NCI-H2171 (cell line): ENCODE measurements at places on chromosomes 3 and 15.

- no peak for DNase-seq
These were observed 107.0 kb downstream of the TOP2B start for GRCh38 chr3:25557694-25558093.

- DNase-seq, result no peak
These were observed 2.5 kb downstream of the UBP1 start for GRCh38 chr3:33437556-33438283.

GRCh38 chr15:31511707-31512310 lies 185.2 kb downstream of the KLF13 start:
- no peak for DNase-seq

DNA sequence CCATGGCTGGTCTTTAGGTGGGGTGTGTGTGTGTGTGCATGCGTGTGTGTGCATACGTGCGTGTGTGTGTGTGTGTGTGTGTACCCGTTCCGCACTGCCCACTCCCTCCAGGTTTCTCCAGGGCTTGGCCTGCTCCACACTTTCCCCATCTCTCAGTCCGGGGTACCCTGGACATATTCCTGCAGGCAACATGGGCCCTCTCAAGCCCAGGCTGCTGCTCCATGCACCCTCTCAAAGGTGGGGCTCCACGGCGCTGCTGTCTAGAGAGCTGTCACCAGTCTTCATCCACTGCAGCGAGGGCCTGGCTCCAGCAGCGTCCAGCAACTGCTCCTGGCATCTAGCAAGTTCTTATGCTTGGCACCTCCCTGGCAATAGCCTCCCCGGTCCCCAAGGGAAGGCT lies 86.1 kb downstream of the ATP10A start:
- no peak for DNase-seq

- no peak for DNase-seq
These were observed 18.4 kb downstream of the ACKR2 start for GRCh38 chr3:42827654-42828053.

GRCh38 chr3:171936191-171936841 lies 93.2 kb downstream of the TMEM212 start:
- DNase-seq, result no peak

GRCh38 chr3:186719945-186720739 lies 3.0 kb downstream of the KNG1 start:
- no peak for DNase-seq

DNA sequence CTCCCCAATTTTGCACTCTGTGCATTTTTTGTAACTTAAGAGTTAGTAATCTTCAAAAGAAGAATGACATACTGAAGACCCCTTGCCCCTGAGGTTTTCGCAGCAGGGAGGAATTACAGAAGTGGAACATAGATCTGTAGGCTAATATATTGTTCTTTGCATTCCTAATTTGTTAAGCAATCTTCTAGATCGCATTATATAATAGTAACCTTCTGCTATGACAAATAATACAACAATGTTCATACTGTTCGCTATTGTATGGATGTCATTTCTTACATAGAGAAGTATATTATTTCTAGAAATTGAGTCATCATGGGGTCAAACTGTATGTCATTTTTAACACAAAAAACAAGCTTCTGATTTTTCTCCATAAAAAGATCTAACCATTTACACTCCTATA lies 95.8 kb upstream of the TGFBR2 start:
- no peak for DNase-seq

DNA sequence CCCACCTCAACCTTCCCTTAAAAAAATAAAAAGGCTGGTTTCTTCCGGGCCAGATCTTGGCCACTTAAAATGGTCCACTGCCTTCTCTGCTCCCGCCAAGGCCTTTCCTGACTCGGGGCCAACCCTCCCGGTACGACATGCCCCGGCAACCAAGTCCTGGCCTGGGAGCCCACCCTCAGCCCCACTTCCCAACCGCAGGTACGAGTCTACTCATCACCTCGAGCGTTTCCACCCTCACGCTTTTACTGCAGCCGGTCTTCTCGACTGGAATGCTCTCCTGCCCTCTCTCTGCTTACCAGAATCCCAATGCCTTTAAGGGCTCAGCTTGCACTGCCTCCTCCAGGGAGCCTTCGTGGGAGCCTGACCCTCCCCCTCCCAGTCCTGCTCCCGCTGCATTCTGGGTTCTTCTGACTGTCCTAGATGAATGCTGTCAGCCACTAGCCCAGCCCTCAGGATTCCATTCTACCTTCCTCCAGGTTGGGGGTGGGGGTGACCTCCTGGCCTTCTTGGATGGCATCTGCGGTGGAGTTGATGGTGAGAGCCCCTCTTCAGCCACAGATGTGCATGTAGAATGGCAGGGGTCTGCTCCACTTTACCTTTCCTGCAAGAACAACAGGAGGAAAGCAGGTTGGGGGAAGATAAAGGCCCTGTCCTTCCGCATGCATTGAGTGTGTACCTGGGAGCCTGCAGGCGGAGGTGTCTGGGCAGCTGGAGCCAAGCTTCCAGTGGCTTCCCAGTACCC lies 1.1 kb upstream of the CSRNP1 start:
- DNase-seq, result no peak

DNA sequence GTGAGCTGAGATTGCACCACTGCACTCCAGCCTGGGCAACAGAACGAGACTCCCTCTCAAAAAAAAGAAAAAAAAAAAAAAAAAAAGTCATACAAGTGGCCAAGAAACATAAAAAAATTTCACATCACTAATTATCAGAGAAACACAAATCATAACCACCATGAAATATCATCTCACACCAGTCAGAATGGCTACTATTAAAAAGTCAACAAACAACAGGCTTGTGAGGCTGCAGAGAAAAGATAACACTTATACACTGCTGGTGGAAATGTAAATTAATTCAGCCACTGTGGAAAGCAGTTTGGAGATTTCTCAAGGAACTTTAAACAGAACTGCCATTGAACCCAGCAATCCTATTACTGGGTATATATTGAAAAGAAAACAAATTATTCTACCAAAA lies 291.1 kb upstream of the MCTP2 start:
- DNase-seq, result no peak

- DNase-seq, result no peak
These were observed 245.6 kb upstream of the PEX5L start for GRCh38 chr3:180282386-180282785.

GRCh38 chr15:39786447-39787056 lies 3.9 kb upstream of the FSIP1 start:
- DNase-seq, result peak; percentile 46

DNA sequence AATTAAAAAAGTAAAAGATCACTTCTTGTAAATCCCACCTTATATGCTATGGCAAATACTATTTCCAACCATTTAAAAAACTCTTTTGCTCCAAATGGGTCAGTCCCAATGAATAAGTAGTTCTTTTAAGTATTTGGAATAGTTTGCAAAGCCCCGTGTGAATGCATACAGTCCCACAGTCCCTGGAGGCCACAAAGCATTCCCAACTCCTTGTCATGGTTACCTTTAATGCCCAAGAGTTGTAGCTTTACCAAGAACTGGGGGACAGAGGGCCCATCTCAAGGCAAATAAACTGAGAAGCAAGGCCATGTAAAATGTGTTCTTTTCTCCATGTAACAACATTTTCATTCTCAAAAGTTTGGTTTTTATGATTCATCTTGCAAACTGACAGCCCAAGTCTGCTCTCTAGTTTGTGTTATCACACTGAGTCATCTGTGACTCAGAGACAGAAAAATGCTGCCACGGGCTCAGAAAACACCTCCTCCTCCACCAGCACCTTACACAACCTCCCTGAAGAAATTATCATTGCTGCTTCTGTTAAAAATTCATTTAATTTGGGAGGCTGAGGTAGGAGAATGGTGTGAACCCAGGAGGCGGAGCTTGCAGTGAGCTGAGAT lies 336.2 kb downstream of the ERC2 start:
- no peak for DNase-seq

- DNase-seq, result no peak
These were observed 324.8 kb upstream of the CTDSPL start for GRCh38 chr3:37536840-37537239.

GRCh38 chr3:189349772-189350171 lies 178.0 kb downstream of the TPRG1 start:
- no peak for DNase-seq

- DNase-seq, result no peak
These were observed 835 bp downstream of the MEIS2 start for GRCh38 chr15:37099319-37100108.

GRCh38 chr3:72261566-72262564 lies 476.9 kb upstream of the PROK2 start:
- DNase-seq, result no peak

DNA sequence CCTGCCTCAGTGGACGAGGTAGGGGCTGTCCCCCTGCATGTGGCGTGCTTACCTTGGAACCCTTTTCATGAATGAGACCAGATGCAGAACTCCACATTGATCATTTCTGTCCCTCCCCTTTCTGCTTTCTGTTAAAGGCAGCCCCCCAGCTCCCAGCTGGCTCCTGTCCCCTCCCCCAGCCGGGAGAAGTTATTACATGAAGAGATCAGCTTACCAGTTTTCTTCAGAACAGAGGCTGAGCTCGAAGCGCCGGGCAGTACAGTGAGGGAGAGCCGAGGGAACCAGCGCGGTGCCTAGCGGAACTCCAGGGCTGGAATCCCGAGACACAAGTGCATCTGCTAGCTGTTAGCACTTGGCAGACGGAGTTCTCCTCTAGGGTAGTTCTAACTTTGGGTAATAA lies 263.3 kb upstream of the NR2E3 start:
- peak; percentile 54 for DNase-seq

GRCh38 chr3:155281912-155282311 lies 11.6 kb downstream of the STRIT1 start:
- no peak for DNase-seq

- no peak for DNase-seq
These were observed 468.3 kb upstream of the CBLB start for GRCh38 chr3:106337116-106337515.

GRCh38 chr3:17946619-17947018 lies 204.2 kb upstream of the TBC1D5 start:
- DNase-seq, result no peak

DNA sequence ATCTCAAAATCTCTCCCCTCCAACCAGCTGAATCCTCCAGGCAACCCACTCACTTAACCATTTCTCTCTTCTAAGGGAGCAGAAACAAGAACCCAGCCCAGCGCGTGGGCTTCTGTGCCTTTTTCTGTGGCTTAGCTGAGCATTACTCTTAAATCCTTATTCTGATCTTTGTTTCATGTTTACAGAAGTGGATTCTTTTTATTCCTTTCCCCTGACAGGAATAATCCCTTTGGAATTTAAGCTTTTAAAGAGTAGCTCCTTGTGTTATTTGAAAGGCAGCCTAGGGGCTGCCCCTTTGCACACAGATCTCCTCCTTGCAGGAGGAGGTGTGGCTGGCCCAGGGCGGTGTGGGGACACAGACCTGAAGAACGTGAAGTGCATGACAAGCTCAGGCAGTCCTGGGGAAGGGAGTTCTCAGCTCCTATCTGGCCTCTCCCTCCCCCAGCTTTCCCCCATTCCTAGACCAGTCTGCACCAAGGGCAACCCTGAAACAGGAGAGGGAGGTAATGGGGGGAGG lies 77.1 kb upstream of the UBE2E1 start:
- DNase-seq, result no peak

DNA sequence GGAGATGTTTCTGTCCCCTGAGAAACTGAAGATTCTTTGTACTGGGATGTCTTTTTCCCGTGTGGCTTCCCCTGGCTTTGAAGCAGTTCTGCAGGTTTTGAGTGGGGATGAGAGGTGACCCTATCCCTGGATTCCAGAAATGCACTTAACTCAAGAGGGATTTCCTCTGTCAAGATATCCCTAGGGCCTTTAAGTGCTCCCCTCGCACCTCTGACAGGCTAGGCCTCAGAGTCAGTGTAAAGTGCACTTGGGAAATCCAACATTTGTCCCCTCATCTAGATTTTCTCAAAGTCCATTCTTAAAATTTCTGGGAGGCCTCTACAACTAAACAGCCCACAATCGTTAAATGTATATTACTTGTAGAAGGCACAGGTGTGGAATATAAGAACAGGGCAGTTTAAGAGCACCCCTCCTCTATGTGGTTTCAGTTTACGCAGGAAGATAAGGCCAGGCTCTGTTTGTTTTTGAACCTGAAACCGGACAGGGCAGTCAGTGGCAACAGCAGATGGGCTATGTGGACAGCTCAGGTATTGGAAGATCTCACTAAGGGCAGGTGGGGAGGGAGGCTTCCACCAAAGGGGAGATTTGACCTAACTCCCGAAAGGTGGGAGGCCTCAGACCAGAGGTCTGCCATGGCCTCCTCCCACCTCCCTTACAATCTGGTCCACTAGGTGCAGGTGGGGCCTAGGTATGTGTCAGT lies 4.8 kb downstream of the C3orf52 start:
- DNase-seq, result no peak

GRCh38 chr3:4644951-4645350 lies 151.8 kb downstream of the ITPR1 start:
- no peak for DNase-seq

GRCh38 chr3:17399586-17399985 lies 342.8 kb downstream of the TBC1D5 start:
- no peak for DNase-seq

DNA sequence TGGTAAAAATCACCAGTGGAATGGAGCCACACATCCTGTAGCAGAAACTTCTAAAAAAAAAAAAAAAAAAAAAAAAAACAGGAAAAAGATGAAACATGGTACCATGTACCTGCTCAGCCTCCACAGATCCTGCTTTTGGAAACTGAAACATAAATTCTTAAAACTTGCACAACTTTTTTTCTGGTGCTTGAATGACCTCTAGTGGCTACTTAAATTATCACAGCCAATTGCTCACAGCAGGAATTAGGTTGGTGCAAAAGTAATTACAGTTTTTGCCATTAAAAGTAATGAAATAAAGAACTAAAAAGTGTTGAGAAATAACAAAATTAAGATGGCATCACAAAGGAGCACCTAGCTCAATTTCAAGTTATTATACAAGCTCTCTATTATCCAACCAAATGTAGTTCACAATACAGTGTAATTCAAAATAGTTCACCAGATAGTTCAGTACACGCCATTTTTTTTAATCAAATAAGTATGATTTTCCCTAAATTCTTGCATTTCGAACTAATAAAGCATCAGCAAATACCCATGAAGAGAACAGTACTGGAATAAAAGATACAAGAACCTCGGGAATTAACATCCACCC lies 80.6 kb downstream of the ULK4 start:
- DNase-seq, result no peak

- DNase-seq, result no peak
These were observed 62.2 kb downstream of the SOX2 start for GRCh38 chr3:181773921-181774320.

DNA sequence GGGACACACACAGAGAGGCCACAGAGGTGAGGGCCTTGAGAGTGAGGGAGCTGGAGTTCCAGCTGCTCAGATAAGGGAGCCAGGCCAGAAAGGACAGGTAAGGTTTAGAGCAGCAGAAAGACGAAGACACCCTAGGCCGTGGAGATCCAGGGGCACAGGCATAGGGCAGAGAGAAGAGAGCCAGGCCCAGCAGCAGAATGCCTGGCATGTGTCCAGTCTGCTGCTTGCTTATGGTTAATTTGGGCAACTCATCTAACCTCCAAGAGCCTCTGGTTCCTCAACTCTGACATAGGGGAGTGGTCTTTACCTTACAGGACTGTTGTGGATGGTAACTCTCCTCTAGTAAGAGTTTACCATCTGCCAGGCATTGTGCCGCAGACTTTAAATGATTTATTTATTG lies 35.9 kb downstream of the STARD5 start:
- DNase-seq, result no peak
